Mesenchymal stem cell (in vitro differentiated cells and primary cell): ENCODE measurements at places on chromosomes 3 and 15.

- DNase-seq = no peak
These were observed 64.3 kb upstream of the LRRC3B start for GRCh38 chr3:26558257-26558656.

- no peak for DNase-seq
These were observed 1.0 kb downstream of the LEKR1 start for GRCh38 chr3:156826896-156827882.

DNA sequence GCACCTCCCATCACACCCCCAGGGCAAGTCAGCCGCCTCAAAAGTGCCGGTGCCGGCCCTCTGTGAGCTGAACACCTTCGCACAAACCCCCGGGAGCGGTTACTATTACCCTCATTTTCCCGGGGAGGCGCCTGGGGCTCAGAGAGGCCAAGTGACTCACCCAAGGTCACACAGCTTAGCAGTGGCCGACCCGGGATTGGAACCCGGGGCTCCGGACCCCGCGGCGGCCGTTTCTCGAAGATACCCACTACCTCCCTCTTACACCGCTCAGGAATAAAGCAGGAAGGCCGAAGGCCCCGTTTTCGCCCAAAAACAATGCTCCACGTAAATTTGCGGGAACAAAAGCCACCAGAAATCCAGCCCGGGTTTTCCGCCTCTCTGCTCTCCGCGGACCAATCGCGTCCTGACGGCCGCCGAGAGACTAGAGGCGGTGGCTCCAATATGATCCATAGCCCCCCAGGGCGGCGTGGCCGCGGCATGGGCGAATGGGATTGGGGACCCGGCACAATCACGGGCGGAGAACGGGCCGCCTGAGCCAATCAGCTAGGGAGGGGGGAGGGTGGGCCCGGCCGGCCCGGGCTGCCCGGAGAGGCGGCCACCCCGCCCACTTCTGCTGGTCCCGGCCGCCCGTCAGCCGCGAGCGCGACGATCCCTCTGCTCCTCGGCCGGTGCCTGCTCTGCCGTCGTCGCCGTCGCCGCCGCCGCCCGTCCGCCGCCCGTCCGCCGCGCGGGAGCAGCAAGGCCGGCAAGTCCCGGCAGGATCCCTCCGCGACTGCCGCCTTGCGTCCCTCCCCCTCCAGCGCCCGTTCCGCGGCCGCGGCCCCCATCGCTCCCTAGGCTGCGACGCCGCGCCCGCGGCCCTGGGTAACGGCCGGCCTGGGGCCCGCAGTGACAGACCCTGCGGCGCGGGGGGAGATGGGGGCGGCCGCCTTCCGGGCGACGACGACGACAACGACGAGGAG is 177.0 kb downstream of the OR4M2 start:
- no peak for DNase-seq

GRCh38 chr3:119630128-119630879 is 30.1 kb downstream of the POPDC2 start:
- peak; percentile 71 for DNase-seq

GRCh38 chr15:69469467-69470201 is 17.0 kb downstream of the RPLP1 start:
- peak; percentile 49 for DNase-seq

GRCh38 chr3:187568171-187568570 is 102.0 kb downstream of the SST start:
- no peak for DNase-seq

- no peak for DNase-seq
These were observed 2.3 kb downstream of the SLC25A36 start for GRCh38 chr3:140943781-140944552.

DNA sequence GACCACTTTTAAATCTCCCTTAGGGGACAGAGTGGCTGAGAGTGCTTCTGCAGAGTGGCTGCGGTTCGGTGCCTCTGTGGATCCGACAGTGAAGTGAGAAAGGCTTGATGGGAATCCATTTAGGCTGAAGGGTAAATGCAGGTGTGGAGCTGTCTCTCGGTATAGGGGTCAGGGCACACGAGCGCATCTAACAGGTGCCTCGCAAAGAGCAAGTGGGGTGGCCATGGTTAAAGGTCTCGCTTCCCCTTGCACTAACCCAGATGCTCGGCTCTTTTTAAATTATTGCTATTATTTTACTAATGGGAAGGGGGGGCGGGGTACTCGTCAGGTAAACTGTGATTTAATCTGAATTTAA is 598 bp upstream of the GJD2 start:
- no peak for DNase-seq

DNA sequence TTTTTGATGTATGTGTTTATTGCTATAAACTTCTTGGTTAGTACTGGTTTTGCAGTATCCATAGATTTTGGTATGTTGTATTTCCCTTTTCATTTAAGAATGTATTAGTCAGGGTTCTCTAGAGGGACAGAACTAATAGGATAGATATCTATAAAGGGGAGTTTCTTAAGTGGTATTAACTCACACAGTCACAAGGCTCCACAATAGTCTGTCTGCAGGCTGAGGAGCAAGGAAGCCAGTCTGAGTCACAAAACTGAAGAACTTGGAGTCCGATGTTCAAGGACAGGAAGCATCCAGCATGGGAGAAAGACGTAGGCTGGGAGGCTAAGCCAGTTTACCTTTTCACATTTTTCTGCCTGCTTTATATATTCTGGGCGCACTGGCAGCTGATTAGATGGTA is 8.4 kb downstream of the ARL6 start:
- DNase-seq = no peak

- DNase-seq = no peak
These were observed 1.3 kb downstream of the RHCG start for GRCh38 chr15:89494941-89495637.

GRCh38 chr3:25097023-25097422 is 331.0 kb upstream of the RARB start:
- no peak for DNase-seq

- DNase-seq = no peak
These were observed 30.9 kb upstream of the SPSB4 start for GRCh38 chr3:141020143-141020830.

- DNase-seq = peak; percentile 29
These were observed 169.1 kb downstream of the GAP43 start for GRCh38 chr3:115792206-115792955.

- peak; percentile 37 for DNase-seq
These were observed 462.3 kb upstream of the SGO1 start for GRCh38 chr3:20648294-20648693.
